CD4-positive, alpha-beta memory T cell (primary cell): ENCODE measurements at places on chromosomes 12 and 14. TPM values are rescaled to one million over a fixed set of nuclear protein-coding genes. Genes with fewer than 3 reads are reported as not detected.
A peak's percentile ranks its signal among the peaks of the same experiment; 100 is the strongest.

The FGF23 gene
- polyA plus RNA-seq, result not detected

The KCNH3 gene
- 1.5 TPM for polyA plus RNA-seq

The OR6C76 gene
- polyA plus RNA-seq, result not detected

GRCh38 chr12:31599053-31599452 lies 8.1 kb upstream of the DENND5B start:
- DNase-seq, result no peak

GRCh38 chr14:54001189-54001878 lies 44.7 kb upstream of the BMP4 start:
- DNase-seq, result no peak

- DNase-seq, result no peak
Measured at GRCh38 chr14:92832137-92832700, 38.1 kb downstream of the GOLGA5 start.

- no peak for DNase-seq
Measured at GRCh38 chr12:62758216-62758615, 176.7 kb downstream of the PPM1H start.

- peak; percentile 28 for DNase-seq
Measured at GRCh38 chr14:106378191-106378590, 851.8 kb downstream of the TMEM121 start.

GRCh38 chr14:92686900-92687427 lies 61.5 kb downstream of the LGMN start:
- peak; percentile 46 for DNase-seq

DNA sequence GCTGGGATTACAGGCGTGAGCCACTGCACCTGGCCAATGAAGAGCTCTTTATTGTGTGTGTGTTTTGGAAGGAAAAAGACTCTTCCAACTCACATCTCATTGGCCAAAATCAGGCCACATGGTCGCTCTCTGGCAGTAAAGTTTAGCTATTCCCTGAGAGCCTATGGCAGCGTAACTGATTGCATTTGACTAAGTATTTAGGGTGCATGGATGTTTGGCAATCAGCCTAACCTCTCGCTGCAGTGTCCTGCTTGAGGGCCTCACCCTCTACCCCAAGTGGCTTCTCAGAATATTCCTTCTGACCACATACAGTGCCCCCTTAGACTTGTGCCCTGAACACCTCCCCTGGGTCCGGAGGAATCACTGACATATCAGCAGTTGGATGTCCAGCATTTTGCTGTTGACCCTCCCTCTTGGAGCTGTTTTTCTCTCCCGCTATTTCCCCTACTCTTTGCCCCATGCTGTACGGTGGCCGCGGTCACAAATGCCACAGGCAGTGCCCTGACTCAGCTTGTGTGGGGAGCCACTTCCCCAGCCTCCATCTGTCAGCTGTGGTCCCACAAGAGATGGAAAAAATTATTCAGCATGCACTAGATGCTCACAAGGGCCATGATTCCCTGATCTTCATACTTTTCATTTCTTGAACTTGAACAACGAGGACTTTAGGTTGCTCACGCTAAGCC lies 9.5 kb downstream of the PHETA1 start:
- no peak for DNase-seq

DNA sequence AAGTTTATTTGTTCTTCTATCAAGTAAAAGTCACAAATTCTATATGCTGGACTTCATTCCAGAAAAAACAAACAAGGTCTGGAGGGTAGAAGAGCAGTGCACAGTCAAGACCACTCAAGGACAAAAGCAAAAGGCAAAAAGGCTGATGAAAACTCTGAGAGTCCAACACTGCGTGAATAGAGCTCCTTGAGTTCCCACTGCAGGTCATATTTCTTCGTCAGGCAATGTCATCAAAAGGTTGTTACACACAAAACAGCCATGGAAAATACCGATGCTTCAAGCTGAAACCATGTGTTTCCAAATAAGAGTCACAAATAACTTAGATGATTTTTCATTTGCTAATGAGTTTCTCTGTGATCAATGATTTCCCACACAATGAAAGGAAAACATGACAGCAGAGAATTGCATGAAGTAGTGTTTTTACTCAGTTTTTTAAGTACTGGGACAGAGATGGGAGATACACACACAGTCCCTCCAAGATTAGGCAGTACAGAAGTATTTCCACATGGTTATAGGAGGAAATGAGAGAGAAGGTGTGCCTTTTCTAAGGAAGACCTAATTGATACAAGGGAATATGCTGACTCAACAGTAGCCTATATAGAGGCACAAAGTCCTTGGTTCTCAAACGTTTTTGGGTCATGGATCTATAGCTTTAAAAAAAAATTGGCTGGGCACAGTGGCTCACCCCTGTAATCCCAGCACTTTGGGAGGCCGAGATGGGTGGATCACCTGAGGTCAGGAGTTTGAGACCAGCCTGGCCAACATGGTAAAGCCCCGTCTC lies 177.7 kb downstream of the MED13L start:
- DNase-seq, result no peak
